ENCODE measurements at places on chromosomes 3 and 15. TPM values are rescaled to one million over a fixed set of nuclear protein-coding genes. Genes with fewer than 3 reads are reported as not detected.

DNA sequence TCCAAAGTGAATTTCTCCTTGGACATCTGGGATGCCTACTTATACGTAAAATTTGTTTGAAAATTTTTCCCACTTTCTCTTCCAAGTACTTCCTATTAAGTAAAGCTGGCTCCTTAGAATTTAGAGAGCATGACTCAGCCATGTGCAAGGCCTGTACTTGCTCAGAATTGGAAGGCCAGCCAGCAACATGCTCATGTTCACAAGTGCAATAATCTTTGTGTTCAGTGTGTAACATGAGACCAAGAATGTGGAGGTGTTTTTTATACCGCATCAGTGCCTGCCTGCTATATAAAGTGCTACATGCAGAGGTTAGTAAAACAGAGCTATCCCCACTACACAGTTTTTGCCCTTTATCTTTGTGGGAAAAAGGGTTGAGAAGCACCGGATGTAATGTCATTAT is 151.9 kb upstream of the FEZF2 start:
- peaks cover 16% of the 10 kb centered on the region for H3K27me3 ChIP-seq
- no peaks in the 10 kb centered on the region for H3K36me3 ChIP-seq
- H3K4me1 ChIP-seq, result no peaks in the 10 kb centered on the region
- no peak overlapping the region for H3K27ac ChIP-seq

- no peak overlapping the region for H3K27ac ChIP-seq
- H3K36me3 ChIP-seq, result no peaks in the 10 kb centered on the region
- H3K4me1 ChIP-seq, result no peaks in the 10 kb centered on the region
- peak; percentile 83 for DNase-seq
These were observed 12.3 kb upstream of the PCSK6 start for GRCh38 chr15:101501703-101502373.

- DNase-seq, result no peak
- no peaks in the 10 kb centered on the region for H3K4me1 ChIP-seq
- no peaks in the 10 kb centered on the region for H3K36me3 ChIP-seq
These were observed 13.3 kb upstream of the OR5K1 start for GRCh38 chr3:98449606-98450193.

- no peak overlapping the region for H3K4me3 ChIP-seq
- no peaks in the 10 kb centered on the region for H3K36me3 ChIP-seq
- H3K27me3 ChIP-seq, result peaks cover 7% of the 10 kb centered on the region
- no peaks in the 10 kb centered on the region for H3K4me1 ChIP-seq
These were observed 132.7 kb downstream of the ADAMTS17 start for GRCh38 chr15:100208921-100209603.

GRCh38 chr3:126186271-126186670 is 5.9 kb upstream of the ALDH1L1 start:
- H3K36me3 ChIP-seq, result no peaks in the 10 kb centered on the region
- peaks cover 19% of the 10 kb centered on the region for H3K27me3 ChIP-seq
- no peak for DNase-seq

GRCh38 chr15:60426870-60427508 is 29.2 kb upstream of the ANXA2 start:
- H3K4me3 ChIP-seq, result peak overlapping the region; percentile 18
- peaks cover 24% of the 10 kb centered on the region for H3K36me3 ChIP-seq
- no peaks in the 10 kb centered on the region for H3K27me3 ChIP-seq

GRCh38 chr3:121274411-121274810 is 271.4 kb downstream of the POLQ start:
- H3K36me3 ChIP-seq, result no peaks in the 10 kb centered on the region
- DNase-seq, result no peak
- H3K27me3 ChIP-seq, result peaks cover 3% of the 10 kb centered on the region
- no peaks in the 10 kb centered on the region for H3K4me1 ChIP-seq
- H3K4me3 ChIP-seq, result no peak overlapping the region
- no peak overlapping the region for H3K27ac ChIP-seq

- H3K4me1 ChIP-seq, result peaks cover 16% of the 10 kb centered on the region
- no peak overlapping the region for H3K27ac ChIP-seq
- H3K4me3 ChIP-seq, result no peak overlapping the region
- no peak for DNase-seq
These were observed 27.1 kb downstream of the CPN2 start for GRCh38 chr3:194323785-194324735.

Gene SLC15A2
- total RNA-seq, result 0.40 TPM

Gene PLA2G4D
- not detected for total RNA-seq

Gene SIDT1
- not detected for total RNA-seq

All from osteocyte (in vitro differentiated cells).